ENCODE measurements at places on chromosomes 6 and 20.

DNA sequence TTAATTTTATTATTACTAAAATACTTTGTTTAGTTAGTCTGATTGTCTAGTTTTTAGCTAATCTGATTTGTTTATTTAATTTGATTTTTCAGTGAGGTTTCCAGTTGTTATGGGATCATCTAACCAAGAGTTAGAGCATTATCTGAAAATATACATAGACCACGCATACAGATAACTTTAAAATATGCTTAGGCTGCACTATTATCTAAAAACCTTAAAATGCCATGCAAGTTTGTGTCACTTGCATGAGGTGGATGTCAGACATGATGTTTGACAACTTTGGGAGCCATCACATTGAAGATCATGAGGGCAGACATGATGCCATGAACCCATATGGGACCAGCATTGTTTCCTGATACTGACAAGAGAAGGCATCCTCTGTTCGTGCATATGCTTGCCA lies 610.3 kb downstream of the KHDRBS2 start:
- no peak for DNase-seq

DNA sequence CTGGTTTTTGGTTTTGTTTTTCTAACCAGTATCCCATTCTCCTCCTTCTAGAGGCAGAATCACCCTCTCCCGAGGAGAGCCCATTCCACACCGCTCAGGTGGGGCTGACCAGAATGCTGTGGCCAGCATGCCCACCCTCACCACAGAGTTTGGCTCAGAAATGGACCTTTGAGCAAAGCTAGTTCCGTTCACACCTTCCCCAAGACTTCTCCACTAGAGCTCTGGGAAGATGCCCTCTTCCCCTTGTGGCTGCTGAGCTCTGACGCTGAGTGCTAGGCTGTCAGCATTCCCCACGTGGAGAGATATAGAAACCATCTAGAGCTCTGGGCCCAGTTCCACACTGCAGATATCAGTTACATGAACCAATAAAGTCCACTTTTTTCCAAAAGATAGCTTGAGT lies 7.9 kb downstream of the GPLD1 start:
- no peak for DNase-seq

- no peak for DNase-seq
Measured at GRCh38 chr6:160077526-160077925, 44.1 kb upstream of the SLC22A1 start.

GRCh38 chr6:81693266-81693665 lies 59.2 kb downstream of the TENT5A start:
- DNase-seq: no peak

GRCh38 chr6:17905611-17906592 lies 81.5 kb downstream of the KIF13A start:
- no peak for DNase-seq

GRCh38 chr6:40587240-40588069 lies at the start of gene LRFN2:
Gene LRFN2, minus strand, starts transcription at chr6:40587364.
- DNase-seq: peak; percentile 24

DNA sequence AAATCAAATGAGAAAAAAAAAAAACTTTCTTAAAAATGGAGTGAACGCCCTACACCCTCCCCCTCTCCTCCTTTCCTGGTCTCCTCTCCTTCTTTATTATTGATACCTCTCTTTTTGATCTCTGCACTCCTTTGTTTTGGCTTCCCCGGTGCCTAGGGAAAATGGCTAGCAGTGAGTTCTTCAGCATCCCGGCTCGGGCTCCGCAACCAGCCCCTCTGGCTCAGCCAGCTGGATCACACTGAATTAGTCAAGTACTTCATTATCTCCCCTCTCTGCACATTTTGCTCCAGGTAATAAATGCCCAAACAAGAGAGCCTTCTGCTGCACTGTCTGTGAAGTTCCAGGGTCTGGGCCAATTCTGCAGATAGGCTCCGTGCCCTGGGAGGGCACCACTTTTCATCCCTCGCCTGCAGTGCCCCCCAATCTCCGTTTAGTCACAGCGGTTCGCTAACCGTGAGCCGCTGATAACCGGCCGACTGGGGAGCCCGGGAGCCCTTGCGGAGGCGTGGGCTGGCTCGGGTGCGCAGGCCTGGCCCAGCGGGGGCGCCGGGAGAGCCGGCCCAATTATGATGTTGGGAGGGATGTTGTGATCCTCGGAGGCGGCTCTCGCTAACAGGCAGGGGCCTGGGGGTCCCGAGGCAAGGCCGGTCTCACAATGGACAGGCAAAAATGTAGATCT lies 301.9 kb downstream of the TFAP2A start:
- no peak for DNase-seq

GRCh38 chr6:1873781-1874180 lies 264.1 kb downstream of the FOXC1 start:
- no peak for DNase-seq

DNA sequence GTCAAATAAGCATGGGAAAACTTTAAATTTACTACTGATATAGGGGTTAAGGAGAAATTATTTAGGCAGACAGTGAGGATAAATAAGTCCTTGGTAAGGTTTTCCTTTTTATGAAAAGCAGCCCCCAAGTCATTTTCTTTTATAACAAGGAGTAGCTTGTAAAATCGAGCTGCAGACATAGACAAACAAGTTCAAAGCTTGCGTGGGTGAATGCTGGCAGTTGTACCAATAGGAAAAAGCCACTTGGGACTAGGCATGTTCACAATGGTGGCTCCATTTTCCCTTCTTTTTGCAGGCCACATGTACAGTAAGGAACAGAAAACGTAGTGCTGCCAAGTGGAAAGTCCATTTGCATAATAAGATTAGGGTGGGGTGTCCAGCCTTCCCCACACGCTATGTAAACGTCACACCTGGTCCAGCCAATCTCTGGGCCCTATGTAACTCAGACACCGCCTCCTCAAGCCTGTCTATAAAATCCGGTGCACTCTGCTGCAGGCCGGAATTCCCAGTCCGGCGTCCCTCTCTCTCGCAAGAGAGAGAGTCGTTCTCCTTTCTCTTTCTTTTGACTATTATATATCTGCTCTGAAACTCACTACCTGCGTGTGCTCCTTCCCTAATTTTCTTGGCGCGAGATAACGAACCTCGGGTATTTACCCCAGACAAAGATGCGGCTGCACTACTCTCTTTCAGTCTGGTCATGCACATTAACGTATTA lies 217.1 kb upstream of the MAN1A1 start:
- DNase-seq: no peak

GRCh38 chr20:23112595-23112994 lies 26.5 kb upstream of the CD93 start:
- DNase-seq: no peak

DNA sequence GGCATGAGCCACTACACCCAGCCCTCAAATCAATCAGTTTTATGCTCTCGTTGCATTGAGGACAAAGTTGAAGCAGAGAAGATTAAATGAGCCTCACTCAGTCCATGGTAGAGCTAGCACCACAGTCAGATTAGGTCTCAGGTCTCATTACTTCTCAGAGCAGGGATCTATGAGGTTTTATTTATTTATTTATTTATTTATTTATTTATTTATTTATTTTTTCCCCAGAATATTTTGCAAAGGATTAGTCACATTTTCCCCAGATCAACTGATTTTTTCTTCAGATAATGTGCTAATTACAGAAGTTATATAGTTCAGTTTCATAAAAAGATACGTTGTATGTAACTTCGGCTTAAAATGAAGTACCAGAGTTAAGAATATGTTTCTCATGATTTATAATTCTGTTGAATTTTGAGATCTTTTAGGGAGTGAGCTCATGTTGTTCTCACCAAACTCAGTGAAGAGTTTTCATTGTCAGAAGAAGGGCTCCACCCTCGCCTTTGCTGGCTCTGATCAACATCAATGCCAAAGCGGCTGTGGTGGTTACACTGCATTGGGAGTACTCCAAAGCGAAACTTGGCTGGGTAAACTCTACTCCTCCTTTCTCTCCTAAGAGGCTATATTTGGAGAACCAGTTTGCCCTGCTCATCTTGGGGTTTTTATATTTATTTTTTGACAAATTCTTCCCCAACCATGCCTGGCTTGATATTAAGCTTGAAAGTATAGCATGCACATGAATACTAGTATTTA lies 12.9 kb upstream of the ID4 start:
- DNase-seq: no peak
